Activated CD4-positive, alpha-beta T cell treated with anti-CD3 and anti-CD28 coated beads for 48 hours (primary cell): ENCODE measurements at places on chromosomes 7 and 10.
A peak's percentile ranks its signal among the peaks of the same experiment; 100 is the strongest.

- no peak for DNase-seq
Observed at GRCh38 chr7:150799741-150800580, at the start of gene TMEM176B. TSS of gene TMEM176B (minus strand) at chr7:150800364. CDS start at chr7:150796569, 3,795 bp downstream.

GRCh38 chr7:140044251-140044650, 18.5 kb downstream of the PARP12 start:
- no peak for DNase-seq

DNA sequence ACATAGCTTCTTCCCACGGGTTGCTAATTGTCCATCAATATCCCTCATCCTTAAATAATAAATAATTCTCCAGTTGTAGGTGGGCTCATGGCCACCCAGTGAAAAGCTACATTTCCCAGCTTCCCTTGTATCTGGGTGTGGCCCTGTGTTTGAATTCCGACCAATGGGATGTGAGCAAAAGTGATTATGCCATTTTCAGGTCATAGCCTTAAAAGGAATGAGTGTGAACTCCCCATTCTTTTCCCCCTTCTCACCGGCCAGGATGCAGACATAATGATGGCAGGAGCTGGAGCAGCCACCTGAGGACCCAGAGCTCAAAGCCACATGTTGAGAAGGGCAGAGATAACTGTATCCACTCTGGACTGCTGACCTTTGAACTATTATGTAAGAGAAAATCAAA, 30.3 kb upstream of the CALU start:
- DNase-seq = no peak

DNA sequence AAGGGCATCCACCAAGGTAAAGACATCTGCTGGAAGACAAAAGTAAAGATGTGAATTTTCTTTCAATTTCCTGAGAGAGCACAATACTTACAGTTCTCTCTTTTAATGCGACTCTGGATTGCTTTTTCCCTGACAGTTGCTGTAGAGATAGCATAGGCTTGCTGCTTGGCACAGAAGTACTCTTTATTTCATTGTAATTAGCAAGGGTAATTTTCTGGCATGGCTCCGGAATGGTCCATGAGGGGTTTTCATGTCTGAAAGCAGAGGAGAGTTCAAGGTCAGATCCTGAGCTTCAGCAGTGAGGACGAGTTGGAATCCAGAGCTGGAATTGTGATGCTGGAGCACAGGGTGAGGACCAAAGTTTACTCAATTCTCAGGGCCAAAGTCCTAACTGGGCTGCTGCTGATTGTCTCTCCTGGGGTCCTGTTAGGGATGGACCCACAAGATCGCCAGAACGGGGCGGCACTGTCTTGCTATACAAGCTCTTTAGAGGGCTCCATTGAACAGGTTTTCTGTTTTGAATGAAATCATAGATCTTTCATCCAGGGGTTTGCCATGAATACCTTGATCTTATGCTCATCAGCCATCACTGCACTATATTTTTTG, 190.0 kb upstream of the MKI67 start:
- DNase-seq = no peak

- DNase-seq = no peak
Observed at GRCh38 chr7:68417659-68418058, 1180.6 kb upstream of the AUTS2 start.

GRCh38 chr7:153698046-153698445, 354.2 kb upstream of the DPP6 start:
- no peak for DNase-seq

GRCh38 chr10:20593649-20594048, 303.5 kb downstream of the NEBL start:
- no peak for DNase-seq

- no peak for DNase-seq
Observed at GRCh38 chr7:157634401-157635147, 297.8 kb downstream of the DNAJB6 start.

- no peak for DNase-seq
Observed at GRCh38 chr7:25103773-25104172, 21.3 kb downstream of the CYCS start.

GRCh38 chr10:66045859-66046258, 880.0 kb upstream of the LRRTM3 start:
- DNase-seq = no peak

DNA sequence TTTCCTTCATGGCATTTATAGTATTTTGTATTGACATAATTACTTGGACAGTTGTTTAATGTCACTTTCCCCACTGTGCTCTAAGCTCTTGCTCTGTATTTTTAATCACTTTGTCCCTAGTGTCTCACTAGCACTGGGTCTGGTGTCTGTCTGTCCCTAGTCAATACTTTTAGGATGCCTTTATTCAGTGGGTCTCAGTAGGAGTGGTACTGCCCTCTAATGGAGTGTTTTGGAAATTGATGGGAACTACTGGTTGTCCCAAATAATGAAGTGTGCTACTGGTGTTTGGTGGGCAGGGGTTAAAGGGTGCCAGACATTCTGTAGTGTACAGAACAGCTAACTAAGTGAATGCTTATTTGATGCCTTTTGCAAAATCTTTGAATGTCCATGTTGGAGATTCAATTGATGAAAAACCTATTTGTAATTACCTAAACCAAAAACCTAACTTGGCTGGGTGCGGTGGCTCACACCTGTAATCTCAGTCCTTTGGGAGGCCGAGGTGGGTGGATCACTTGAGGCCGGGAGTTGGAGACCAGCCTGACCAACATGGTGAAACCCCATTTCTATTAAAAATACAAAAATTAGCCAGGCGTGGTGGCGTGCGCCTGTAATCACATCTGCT, 33.3 kb downstream of the CDK14 start:
- DNase-seq = no peak

- no peak for DNase-seq
Observed at GRCh38 chr7:127900732-127901685, 130.2 kb downstream of the LRRC4 start.

DNA sequence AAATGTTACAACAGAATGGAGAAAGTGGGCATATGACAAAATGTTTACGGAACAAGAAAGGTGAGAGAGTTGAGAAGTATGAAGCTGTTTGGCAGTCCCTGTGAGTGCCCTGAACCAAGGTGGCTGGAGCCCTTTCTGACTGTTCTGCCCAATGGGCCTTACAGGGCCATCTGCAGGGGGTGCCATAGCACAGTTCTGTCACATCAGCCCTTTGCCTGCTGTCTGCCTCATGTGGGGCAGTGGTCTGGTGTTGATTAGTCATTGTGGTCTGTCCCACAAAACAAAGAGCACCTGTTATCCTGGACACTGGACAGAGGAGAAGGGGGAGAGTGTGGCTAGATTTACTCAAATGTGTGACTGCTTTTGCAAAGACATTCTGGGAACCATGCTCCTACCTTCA, 51.5 kb upstream of the OSBPL3 start:
- no peak for DNase-seq

DNA sequence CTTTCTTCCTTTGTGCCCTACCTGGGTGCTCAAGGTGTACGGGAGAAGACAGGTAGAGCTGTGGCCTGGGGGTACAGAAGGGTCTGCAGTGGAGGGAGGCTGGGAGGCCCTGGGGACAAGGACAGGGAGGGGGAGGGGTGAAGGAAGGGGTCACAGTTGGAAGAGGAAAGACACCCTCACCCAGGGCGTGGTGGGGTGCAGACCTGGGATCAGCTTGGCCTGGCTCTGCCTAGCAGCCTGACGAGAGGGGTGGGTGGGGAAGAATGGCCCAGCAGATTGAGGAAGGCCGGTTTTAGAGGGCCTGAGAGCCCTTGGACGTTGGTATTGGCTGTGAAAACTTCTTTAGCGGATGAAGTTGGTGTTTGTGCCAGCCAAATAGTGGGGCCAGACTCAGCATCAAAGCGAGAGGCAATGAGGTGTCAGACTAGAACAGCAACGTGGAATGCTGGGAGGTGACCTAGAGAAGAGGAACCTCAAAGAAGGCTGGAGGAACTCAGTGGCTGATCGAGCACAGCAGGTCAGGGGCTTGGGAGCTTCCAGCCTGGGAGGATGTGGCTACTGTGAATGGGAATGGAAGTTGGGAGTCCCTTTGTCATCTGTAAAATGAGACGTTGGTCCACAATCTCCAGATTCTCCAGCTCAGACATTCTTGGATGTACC, 18.1 kb upstream of the TRIM8 start:
- DNase-seq = no peak

DNA sequence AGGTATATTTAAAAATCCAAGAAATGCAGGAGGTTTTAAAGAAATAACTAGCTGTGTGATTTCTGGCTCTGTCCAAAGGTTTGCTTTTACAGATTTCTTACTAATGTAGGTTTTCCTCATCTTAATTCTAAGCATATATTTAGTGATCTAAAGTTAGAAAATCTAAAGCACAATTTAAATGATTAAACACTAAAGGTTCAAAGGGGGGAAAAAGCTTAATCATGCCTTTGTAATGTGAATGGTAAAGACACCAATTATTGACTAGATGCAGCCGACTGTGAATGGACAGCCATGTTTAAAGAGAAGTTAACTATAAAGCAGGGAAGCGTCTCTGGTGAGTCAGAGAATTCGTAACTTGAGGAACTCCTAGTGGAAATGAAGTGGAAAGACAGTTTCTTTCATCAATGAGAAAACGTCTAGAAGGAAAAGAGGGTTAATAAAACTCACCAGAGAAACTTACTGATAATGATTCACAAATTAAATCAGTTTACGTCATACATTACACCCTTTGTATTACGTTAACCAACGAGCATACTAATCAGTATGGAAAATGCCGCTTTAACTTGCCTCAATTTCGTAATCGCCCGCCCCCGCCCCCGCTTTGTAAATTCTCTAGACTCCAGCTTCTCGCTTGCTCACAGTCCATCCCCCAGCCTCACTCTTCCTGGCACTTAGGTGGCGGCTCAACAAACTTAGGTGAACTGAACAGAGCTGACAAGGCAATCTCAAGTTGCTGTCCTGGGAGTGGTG, 1.1 kb upstream of the HBP1 start:
- DNase-seq = peak; percentile 76

GRCh38 chr7:25852939-25853271, 299.1 kb upstream of the NFE2L3 start:
- DNase-seq = no peak

GRCh38 chr10:34830217-34830822, 15.2 kb upstream of the PARD3 start:
- DNase-seq = no peak

- DNase-seq = no peak
Observed at GRCh38 chr10:79308969-79309665, 38.2 kb upstream of the PPIF start.

- DNase-seq = no peak
Observed at GRCh38 chr10:66777665-66778064, 148.2 kb upstream of the LRRTM3 start.

DNA sequence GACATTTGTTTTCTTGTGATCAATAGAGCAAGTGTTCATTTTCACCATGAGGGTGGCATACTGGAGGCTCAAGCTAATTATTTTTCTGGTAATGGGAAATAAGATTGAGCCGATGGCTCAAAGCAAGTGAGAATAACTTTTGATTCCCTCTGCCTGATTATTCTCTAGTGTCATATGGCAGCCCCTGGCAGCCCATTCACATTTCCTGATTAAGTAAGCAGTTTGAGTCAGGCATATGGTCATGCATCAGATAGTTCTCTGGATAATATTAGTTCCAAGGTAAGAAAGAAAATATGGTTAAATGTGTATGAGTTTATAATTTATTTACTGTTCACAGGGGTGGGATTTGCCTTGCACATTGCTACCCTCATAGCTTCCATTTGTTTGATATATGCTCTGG, 109.2 kb downstream of the DYNC1I1 start:
- DNase-seq = no peak

DNA sequence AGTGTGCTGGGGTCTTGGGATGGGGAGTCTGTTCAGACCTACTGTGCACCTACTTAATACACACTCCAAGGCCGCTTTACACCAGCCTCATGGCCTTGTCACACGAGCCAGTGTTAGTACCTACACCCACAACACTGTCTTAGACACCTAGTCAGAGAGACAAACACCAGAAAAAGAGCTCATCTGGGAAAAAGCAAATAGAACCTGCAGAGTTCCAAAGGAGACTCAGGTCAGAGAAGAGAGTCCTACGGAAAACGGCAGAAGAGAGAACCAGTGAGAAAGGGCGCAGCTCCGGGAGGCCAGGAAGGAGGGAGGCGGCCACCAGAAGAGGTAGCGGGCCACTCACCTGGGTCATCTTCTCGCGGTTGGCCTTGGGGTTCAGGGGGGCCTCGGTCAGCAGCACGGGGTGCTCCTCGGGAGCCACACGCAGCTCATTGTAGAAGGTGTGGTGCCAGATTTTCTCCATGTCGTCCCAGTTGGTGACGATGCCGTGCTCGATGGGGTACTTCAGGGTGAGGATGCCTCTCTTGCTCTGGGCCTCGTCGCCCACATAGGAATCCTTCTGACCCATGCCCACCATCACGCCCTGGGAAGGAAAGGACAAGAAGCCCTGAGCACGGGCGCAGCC, 105.3 kb upstream of the TNRC18 start:
- no peak for DNase-seq

- DNase-seq = no peak
Observed at GRCh38 chr10:85615556-85615955, 751.0 kb downstream of the GRID1 start.

GRCh38 chr7:114298011-114298410, 116.6 kb upstream of the FOXP2 start:
- no peak for DNase-seq

GRCh38 chr7:153430931-153431330, 621.3 kb upstream of the DPP6 start:
- no peak for DNase-seq

DNA sequence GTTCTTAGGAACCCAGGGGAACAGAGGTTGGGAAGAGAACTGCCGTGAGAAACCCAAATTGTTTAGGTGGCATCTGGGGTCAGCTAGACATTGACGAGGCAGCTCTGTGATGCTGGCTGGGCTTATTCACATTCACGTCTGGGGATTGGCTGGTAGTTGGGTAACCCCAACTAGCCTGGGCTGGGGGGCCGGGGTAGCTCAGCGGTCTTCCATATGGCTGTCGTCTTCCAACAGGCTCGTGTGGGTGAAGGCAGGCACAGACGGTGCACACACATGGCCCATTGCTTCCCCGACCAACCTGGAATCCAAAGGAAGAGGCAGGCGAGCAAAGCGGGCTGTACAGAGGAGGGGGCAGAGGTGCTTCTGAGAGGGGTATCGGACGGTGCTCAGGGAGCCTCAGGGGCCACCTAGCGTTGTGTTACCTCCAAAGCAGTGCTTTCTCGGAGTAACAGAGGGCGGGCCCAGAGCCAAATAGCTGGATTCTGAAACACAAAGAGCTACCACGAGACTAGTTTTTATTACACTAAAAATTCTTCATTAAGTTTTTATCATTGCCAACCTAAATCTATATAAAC, 34.5 kb downstream of the MKI67 start:
- no peak for DNase-seq

- no peak for DNase-seq
Observed at GRCh38 chr10:57962839-57963238, 304.9 kb downstream of the IPMK start.

DNA sequence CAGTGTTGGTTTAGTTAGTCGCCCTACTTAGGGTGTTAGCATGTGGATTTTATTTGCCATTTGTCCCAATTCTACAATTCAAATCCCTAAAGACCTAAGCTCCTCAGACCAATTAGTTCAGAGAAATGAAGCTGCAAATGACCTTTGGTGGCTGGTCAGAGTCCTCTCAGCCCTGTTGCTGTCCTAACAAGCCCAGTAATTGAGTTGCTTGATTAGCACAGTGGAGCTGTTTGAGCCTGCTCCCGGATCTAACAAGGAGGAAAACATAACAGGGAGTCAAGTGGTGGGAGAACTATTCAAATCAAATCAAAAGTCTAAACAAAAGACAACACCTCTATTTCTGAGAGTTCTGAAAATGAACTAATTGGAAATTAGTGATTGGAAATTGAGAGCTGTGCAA, 22.1 kb downstream of the ZDHHC6 start:
- no peak for DNase-seq
